ENCODE measurements at places on chromosomes 16 and 17.

- DNase-seq = no peak
Measured at GRCh38 chr16:47026947-47027346, 53.5 kb upstream of the DNAJA2 start.

- DNase-seq = no peak
Measured at GRCh38 chr17:7203391-7203790, 16.2 kb downstream of the DLG4 start.

DNA sequence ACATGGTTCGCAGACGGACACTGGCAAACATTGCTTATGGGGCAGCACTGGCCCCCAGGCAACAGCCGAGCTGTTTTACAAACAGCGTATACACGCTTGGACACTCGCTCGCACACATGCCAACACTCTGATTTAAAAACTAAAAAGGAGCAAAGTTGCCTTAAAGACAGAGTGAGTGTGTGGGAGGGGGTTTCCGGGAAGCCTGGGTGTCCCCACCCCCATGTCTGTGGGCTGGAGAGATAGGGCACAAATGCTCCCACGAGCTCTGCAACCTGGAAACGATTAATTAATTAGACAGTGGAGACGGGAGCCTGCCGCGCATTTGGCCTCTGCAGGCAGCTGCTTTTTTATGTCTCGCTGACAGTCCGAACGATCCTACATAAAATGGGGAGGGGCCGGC, 107.9 kb upstream of the ZNF469 start:
- DNase-seq = peak; percentile 11

DNA sequence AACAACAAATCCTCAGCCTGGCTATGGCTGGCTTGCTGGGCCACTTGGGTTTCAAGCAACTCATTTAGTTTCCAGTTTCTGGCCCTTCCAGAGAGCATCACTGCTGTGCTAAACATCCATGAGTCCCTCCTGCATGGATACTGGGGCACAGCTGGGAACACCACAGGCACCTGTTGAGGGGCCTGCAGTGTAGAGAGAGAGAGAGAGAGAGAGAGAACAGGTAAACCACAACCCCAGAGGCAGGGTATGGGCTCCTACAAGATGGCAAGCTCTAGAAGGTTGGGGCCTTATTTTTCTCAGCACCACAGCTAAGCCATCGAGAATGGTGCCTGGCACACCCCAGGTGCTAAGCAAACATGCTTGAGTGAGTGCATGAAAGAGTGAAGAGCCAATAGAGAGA, 120.3 kb downstream of the RBFOX3 start:
- DNase-seq = no peak

DNA sequence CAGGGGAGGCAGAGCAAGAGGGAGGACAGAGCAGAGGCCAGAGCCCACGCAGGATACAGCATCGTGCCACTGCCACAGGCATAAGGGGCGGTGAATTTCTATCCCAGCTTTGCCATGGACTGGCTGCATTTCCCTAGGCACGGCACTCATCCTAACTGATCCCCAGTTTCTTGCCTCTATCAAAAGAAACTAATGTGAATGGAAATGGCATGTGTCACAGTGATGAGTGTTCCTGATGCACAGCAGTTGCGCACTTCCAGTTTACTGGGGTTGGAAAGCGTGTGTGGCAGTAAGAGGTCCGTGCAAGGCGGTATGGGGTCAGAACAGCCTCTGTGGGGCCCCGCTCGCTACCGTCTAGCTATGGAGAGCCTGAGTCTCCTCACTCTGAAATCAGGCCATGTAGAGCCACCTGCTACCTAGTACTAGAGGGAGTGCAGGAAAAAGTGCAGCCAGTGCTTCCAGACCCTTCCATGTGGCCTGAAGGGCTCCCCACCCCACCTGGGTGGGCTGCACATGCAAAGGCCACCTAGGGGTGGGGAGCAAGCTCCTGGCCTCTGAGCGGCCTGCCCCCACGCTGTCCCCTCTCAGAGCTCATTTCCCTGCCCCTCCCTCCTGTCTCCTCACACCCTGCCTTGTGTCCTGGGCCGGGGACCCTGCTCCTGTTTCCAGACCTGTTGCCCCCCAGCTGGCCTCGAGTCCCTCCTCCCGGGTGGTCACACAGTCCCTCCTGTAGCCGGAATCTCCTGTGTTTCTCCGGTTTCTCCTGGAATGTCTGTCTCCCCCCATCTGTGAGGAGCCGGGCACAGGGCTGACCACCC, 5.0 kb upstream of the KCNJ18 start:
- DNase-seq = no peak

- DNase-seq = peak; percentile 75
Measured at GRCh38 chr17:10729334-10730193, at the start of gene TMEM220. Gene TMEM220 (minus strand): TSS chr17:10730023. CDS start chr17:10729851, 172 bp downstream.

DNA sequence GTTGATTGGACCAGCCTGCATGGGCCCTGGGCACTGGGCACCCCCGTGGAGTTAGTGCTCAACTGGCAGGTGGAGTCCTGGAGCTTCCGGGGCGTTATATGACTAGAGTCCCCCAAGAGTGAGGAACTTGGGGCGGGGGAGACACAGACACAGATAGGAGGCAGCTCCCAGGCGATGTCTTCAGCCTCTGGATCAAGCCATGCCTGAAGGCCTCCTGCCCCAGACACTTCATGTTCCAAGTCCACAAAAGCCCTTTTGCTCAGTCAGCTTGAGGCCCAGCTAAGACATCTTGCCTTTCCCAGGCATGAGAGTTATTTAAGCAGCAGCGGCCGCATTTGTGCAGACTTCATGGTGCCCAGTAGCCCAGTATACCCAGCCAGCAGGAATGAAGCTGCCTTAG, 136.6 kb upstream of the CIBAR2 start:
- DNase-seq = no peak

DNA sequence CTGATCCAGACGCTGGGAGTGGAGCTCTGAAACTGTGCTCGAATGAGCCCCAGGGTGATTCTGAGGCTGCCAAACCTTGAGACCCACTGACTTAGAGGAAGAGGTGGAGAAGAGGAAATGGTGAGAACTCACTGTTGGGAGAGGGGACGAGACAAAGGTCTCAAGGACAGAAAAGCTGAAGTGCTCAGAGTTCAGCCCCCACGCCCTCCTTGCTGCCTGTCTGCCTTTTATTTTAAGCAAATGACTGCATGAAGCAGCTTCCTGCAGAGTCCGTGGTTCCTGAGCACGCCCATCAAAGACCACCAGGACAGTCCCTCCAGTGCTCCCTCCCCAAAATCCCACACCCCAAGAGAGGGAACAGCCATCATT, 20.4 kb downstream of the COTL1 start:
- no peak for DNase-seq

Measured in fibroblast of skin of scalp (primary cell).